SW480 (cell line): ENCODE measurements at places on chromosomes 12 and 14.

GRCh38 chr12:24039113-24039525 is 89.6 kb upstream of the SOX5 start:
- no peak for DNase-seq

GRCh38 chr12:29228474-29229157 is 79.5 kb downstream of the FAR2 start:
- DNase-seq, result no peak

- DNase-seq, result peak; percentile 85
These were observed 28.1 kb upstream of the TBC1D30 start for GRCh38 chr12:64796205-64796845.

DNA sequence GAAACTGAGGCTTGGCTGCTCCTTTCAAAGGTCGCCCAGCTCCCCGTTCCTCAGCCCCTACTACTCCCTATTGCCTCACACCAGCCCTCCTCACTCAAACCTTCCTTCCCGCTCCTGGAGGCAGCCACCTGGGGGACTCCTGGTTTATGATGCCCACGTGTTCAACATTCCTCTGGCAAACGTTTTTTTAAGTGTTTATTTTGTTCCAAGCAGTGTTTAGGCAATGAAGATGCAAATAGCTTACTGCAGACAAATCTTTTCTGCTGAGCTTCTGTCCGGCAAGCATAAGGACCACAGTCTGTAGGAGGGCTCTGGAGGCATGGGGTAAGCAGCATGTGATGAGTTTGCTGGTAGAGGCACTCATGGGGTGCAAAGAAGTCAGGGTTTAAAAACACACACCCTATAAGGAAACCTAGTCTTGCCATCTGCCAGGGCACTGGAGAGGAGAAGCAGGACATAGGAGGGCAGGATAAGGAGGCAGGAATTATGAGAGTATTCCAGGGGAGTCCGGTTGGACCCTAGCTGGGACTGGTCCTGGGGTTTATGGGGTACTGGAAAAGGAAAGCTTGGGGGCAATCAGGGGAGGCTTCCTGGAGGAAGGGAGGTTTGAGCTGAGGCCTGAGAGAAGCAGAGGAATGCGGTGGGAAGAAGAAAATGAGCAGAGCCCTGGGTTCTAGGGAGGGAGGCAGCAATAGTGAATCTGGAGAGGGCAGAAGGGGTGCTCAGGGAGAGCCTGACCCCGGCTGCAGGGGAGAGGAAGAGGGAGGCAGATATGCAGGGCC is 123.3 kb downstream of the NCOR2 start:
- DNase-seq, result no peak

GRCh38 chr14:21229821-21230220 is 39.4 kb downstream of the HNRNPC start:
- no peak for DNase-seq

GRCh38 chr14:105224845-105225570 is 23.3 kb upstream of the BTBD6 start:
- DNase-seq, result no peak

DNA sequence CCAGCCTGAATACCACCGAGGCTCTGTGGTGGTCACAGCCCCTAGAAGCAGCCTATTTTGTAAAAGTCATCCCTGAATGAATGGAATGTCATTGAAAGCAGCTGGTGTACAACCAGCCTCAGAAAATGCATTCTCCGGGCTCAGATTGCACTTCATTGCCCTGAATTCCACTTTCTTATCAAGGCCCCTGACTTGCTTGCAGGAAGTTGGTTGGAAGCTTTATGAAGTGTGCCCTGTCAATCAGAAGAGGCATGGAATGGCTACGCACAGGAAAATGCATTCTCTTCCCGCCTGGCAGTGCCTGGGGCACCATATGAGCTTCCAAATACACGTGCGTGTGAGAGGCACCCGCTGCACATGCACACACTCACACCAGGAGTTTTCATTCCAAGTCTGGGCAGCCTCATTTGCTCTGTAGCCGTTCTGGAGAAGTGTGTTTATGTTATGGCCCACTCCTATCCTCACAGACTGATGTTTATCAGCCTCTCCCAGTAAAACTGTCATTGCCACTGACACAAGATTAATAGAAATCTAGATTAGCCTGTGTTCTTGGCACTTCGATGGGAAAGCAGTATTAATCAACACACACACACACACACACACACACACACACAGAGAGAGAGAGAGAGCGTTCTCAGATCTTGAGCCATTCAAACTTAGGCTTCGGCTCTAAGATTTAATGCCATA is 63.9 kb downstream of the NUAK1 start:
- DNase-seq, result no peak
